ENCODE measurements at places on chromosomes 2 and 18.

GRCh38 chr2:217903859-217904613, 98.8 kb downstream of the TNS1 start:
- DNase-seq, result no peak

GRCh38 chr2:238165288-238165921, 6.6 kb downstream of the ERFE start:
- DNase-seq, result no peak

- no peak for DNase-seq
These were observed 139.1 kb downstream of the C1D start for GRCh38 chr2:67923696-67924095.

GRCh38 chr2:237445611-237446337, 31.8 kb upstream of the COL6A3 start:
- DNase-seq, result no peak

- no peak for DNase-seq
These were observed 132.7 kb upstream of the CTAGE1 start for GRCh38 chr18:22550366-22550765.

GRCh38 chr2:212995920-212996319, 155.5 kb downstream of the IKZF2 start:
- DNase-seq, result no peak

DNA sequence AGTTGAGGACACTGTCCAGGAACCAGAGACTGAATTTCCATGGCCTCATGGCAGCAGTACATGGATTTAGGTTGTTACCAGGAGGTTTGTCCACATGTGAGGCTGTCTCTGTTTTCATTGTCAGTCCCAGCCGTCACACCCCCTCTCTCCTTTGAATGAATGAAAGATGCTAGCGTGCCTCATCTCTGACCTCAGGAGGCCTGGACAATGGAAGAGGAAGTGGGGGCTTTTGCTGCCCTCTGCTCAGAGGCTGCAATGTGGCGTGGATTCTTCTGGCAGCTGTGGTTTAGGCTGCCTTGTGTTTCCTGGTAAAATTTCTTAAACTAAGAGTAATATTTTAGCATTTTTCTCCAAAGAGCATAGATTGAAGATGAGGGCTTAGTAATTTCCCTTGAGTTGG, 47.5 kb downstream of the RAB31 start:
- DNase-seq, result no peak

GRCh38 chr2:113219525-113219888, 45.7 kb downstream of the PSD4 start:
- DNase-seq, result no peak

- no peak for DNase-seq
These were observed 339 bp downstream of the ACAA2 start for GRCh38 chr18:49813069-49813318.

- DNase-seq, result no peak
These were observed 223.9 kb downstream of the ERBB4 start for GRCh38 chr2:212314680-212315079.

DNA sequence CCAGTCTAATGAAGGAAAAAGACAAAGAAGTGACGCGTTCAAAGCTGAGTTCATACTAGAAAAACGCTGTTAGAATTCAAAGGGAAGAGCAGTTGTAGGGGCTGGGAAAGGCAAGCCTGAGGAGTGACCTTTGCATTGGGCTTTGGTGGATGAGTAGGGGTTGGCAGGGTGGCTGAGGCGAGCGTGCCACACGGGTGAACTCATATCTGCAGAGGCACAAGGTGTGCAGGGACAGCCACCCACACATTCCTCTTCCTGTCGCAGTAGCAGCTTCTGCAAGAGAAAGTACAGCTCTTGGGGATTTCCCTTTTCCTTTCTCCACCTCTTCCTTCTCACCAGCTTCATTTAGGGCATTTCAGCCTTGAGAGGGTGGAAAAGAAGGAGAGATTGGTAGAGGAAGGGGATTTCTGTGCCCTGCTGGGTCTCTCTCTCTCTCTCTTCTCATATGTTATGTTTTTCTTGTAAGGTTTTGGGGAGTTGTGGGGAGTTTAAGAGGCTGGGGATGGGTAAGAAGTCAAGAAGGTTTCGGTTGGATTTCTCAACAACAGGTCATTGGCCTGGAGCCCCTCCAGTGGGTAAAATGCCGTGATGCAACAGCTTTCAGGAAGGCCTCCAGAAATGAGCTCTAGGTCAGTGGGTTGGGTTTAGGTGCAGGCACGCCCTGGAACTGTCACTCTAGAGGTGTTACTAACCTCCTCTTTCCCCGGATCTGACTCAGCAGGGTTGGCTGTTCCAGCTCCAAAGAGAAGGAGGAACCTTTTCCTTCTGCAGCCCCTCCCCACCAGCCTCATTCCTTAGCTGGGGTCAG, 40.1 kb downstream of the ODC1 start:
- DNase-seq, result peak; percentile 70
